ENCODE measurements at places on chromosomes 2 and 18.

- no peak for DNase-seq
Measured at GRCh38 chr2:71876542-71877451, 270.9 kb downstream of the CYP26B1 start.

DNA sequence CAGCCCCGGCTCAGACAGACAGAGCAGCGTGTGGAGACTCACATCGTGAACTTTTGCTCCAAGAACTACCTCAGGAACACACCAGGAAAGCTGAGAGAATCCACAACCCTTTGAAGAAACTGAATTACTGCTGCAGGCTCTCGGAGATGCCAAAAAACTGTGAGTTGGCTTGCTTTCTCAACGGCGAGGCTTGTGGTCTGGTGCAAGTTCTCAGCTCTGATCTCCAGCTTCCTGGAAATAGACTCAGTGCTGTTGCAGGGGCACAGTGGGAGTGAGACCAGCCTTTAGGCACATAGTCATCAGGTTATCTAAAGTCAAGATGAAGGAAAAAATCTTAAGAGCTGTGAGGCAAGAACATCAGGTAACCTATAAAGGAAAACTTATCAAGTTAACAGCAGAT lies 273.7 kb upstream of the LRATD1 start:
- DNase-seq: no peak

DNA sequence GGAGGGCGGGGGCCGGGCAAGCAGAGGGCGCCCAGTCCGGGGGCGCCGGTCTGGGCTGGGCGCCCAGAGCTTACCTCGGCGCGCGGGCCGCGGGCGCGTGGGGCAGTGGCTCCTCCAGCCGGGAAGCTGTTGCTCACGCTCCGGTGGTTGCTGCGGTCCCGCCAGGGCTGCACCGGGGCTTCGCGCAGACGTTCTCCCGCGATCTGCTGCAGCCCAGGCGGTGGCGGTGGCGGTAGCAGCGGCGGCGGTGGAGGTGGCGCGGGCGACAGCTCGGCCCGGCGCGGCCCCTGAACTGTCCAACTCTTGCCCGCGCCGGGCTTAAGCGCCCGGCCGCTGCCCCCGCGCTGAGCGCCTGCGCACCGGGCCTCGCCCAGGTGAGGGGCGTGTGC lies 391 bp downstream of the ZNF385B start:
- no peak for DNase-seq

DNA sequence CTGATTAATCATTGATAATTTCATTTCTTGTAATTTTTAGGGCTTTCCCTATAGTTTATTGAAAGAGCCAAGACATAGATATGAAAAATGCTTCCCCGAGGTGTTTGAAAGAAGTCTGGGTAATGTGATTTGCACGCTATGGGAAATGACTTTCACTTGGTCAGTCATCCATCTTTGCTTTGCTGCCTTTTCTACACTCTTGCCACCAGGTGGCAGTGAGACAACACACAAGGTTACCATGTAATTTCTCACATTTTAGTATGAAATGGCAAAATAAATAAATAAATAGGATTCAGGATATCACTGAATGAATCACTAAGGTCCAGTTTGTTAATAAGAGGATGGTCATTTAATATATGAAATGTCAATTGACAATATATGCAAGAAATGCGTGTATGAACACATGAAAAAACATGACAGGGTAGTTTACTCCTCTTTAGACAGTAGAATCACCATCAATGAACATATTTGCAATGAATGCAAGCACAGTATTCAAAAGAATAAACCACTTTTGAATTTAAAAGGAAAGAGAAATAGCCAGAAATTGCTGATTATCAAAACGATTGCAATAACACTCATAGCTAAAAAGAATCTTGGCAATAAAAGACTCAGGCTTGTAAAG lies 52.2 kb upstream of the KCNH7 start:
- no peak for DNase-seq

DNA sequence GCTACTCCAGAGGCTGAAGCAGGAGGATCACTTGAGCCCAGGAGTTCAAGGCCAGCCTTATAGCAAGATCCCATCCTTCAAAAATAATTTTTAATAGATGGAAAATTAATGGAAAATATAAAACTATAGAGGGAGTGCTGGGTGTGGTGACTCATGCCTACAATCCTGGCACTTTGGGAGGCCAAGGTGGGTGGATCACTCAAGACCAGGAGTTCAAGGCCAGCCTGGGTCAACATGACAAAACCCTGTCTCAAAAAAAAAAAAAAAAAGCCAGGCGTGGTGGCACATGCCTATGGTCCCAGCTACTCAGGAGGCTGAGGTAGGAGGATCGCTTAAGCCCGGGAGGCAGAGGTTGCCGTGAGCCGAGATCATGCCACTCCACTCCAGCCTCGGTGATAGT lies 48.0 kb downstream of the AP1S3 start:
- no peak for DNase-seq

- DNase-seq: no peak
Measured at GRCh38 chr2:152566728-152567069, 150.6 kb downstream of the PRPF40A start.

GRCh38 chr2:179574061-179574519 lies 287.3 kb downstream of the ZNF385B start:
- DNase-seq: no peak

DNA sequence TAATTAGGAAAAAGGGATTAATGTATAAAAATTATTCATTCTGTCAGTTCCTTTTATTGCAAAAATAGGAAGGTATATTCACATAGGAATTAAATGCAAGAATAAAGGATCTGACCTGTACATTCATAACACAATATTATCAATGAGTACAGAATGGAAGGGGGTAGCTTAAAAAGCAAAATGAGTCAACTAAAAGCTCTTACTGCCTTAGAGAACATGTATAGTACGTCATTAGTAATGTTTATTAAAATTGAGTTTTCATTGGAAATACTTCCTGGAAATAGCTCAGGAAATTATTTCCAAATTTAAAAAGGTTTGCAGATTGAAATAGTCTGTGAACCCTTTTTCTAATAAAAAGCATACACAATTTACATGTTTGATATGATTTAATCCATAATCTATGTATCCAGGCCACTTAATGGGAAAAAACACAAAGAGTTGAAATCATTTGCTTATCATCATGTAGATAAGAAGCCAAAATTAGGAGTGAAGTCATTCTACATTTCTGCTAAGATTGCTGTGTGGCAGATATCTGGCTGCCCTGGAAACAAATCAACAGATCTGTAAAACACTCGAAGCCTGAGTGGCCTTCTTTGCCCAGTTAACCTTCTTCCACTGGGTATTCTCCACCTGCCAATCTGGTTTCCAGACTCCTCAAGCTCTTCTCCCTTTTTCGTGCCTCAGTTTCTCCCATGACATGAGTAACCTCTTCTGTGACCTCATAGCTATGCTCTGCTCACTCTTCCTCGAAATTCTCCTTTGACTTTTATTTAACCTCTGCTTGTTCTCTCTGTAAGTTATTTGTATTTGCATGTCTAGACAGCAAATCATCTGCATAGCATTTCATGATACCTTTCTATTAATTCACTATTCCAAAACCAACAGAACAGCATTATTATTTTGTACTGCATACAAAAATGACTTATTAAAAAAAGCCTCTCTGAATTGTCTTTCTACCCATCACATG lies 181.2 kb upstream of the REV1 start:
- no peak for DNase-seq

DNA sequence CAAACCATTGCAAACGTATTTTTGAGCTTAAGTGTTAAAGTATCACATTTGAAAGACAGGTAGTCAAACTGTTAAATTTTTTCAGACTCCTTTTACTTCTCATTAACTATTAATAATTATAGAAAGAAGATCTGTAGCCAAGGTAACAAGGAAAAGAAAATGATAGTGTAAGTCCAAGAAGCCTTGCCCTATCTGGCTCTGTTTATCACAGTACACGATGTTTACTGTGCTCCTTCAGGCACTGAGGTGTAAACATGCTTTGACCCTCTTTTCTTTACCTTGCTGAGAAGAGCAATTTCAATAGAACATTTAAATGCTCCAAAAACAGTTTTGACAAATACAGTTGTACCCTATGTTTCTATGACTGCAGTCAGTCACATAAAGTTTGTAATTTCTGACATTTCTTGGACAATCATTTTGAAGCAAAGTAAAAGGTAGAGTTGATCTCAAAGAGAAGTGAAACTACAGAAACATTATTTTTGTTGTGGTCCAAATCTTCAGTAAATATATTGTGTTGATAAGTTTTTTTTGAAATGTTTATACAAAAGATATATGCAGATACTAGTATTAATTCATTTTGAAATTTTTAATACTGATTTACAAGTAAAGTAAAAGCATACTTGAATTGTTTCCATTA lies 152.6 kb upstream of the KYNU start:
- DNase-seq: no peak

DNA sequence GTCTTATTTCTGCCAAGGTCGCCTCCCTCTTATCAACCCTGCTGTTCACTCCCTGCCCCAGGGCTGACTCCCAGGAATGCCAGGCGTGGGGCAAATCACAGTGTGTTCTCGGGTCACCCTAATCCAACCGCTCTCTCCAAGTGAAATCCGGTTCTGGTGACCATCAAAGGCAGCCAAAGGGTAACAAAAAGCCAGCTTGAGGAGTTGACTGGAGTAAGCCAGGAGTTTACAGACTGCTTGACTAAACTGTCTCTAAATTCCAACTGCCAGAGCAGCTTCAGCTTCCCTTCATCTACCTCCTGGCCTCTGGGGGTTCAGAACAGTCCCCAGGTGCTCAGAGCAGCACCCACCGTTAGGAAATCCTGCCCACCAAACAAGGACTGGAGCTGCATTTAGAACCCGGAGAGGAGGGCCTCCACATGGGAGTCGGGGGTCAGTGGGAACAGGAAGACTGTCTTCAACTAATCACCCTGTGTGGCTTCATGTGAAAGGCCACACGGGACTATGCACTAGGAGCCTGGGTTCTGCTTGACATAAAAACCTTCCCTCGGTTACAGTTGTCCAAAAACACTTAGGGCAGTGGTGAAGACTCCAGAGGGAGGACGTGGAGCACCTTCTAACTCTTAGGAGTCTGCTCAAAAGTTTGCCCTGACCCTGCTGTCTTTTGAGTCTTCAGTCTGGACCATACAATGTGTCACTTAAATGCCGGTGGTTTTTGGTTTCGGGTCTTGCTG lies 24.2 kb upstream of the MCFD2 start:
- DNase-seq: no peak

- DNase-seq: no peak
Measured at GRCh38 chr2:62992561-62992960, 58.1 kb upstream of the OTX1 start.

DNA sequence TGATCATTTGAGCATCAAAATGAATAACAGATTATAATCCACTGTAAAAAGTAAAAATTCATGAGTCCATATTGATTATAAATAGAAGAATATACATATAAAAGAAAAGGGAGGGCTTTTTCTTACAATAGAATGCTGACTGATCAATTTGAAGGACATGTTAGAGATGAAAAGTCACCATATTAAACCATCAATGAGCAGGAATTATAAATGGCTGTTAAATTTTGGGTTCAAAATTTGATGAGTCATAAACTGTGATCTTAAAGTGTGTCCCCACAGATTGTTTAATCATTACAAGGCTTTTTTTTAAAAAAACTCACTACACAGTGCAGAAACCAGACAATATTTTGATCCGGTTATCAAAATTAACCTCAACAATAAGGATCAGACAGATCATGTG lies 434.5 kb downstream of the BCL11A start:
- DNase-seq: no peak

GRCh38 chr2:223096235-223096970 lies 44.4 kb downstream of the KCNE4 start:
- no peak for DNase-seq

- no peak for DNase-seq
Measured at GRCh38 chr2:46082531-46083485, 214.4 kb upstream of the EPAS1 start.

All from CD4-positive, alpha-beta T cell treated with Interleukin-6 for 4 hours (primary cell).